ENCODE measurements at places on chromosomes 1 and 21. TPM values are rescaled to one million over a fixed set of nuclear protein-coding genes. Genes with fewer than 3 reads are reported as not detected.

Gene MOB3C
- 25.8 TPM for total RNA-seq

GRCh38 chr1:121517586-121518230, 332.9 kb downstream of the SRGAP2C start:
- DNase-seq, result no peak

GRCh38 chr1:237608433-237608832, 282.3 kb downstream of the ZP4 start:
- DNase-seq, result no peak

Gene C1orf21
- total RNA-seq, result 81.0 TPM

Gene INAVA
- 0.45 TPM for total RNA-seq

Gene CRB1
- 0.94 TPM for total RNA-seq

DNA sequence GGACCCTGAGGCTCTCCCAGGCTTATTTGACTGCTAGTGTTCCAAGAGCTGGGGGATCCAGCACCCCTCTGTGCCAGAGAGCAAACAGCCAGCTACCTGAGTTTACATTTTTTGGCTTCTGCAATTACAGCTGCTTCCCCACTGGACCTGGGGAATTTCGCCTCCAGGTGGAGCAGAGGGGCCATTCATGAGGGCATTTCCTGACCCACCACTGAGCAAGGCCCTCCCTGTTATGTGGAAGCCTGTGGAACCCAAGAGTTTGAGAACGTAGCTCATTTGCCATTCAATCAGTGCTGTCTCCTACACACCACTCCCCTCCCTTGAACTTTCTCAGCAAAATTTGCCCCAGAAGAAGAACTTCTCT, 42.7 kb upstream of the TMEM51 start:
- DNase-seq, result no peak

DNA sequence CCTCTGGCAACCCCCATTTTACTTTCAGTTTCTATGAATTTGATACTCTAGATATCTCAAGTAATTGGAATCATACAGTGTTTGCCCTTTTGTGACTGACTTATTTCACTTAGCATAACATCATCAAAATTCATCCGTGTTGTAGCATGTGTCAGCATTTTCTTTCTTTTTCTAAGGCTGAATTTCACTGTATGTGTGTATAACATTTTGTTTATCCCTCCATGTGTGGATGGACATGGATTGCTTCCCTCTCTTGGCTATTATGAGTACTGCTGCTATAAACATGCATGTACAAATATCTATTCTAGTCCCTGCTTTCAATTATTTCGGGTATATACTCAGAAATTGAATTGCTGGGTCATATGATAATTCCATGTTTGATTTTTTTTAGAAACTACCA, 97.3 kb downstream of the MAP3K21 start:
- DNase-seq, result no peak

Gene CR1L
- total RNA-seq, result 0.45 TPM

- no peak for DNase-seq
These were observed 9.8 kb downstream of the NHLH1 start for GRCh38 chr1:160376525-160377131.

DNA sequence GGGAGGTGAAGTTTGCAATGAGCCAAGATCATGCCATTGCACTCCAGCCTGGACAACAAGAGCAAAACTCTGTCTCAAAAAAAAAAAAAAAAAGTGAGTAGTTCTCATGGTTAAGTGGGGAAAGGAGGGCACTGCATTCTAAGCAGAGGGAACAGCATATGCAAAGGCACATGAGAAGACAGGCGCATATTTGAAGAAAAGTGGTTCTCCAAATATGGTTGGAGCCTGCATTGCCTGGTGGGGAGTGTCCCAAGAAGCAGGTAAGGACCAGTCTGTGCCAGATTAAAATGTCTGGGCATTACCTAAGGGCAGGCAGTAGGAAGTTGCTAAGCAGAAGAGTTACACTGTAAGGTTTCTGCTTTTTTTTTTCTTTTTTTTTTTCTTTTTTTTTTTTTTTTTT, 2.5 kb upstream of the KPNA6 start:
- DNase-seq, result no peak

Gene TNNI3K
- 9.6 TPM for total RNA-seq

- DNase-seq, result no peak
These were observed 74.2 kb downstream of the SIK1 start for GRCh38 chr21:43352568-43353281.

- DNase-seq, result no peak
These were observed 226.2 kb downstream of the AJAP1 start for GRCh38 chr1:4880626-4881025.

GRCh38 chr1:47536646-47537118, 98.8 kb downstream of the FOXD2 start:
- DNase-seq, result no peak

DNA sequence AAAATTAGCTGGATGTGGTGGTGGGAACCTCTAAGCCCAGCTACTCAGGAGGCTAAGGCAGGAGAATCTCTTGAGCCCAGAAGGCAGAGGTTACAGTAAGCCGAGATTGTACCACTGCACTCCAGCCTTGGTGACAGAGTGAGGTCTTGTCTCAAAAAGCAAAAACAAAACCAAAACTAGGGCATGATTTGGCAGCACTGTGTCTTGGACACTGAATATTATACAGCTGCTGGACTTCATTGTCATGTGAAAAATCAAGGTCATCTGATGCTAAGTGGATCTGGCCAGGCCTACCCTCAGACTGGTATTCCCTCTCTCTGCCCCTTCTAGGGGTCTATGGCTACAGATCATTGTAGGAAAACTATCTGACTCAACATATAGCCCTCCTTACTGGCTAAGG, 55.2 kb upstream of the MRPS6 start:
- no peak for DNase-seq

DNA sequence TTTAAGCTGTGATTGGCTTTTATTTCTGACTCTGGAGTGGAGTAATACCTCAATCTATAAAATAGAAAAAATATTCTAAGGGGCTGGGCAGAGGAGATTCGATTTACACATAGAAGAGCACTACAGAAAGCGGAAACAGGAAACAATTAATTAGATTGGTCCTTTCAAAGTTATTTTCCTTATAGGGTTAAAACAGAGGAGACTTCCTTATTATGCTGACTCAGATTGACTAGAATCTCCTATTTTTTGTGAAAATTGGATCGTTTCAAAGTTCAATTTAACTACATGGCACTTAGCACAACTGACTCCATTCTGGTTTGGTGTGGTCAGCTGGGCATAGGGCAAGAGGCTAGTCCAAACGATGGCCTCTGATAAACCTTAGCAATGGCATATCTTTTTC, 48.3 kb upstream of the NCAM2 start:
- no peak for DNase-seq

- no peak for DNase-seq
These were observed 1030.9 kb downstream of the AMY1C start for GRCh38 chr1:104780470-104781078.

Gene KLF17
- total RNA-seq, result not detected

DNA sequence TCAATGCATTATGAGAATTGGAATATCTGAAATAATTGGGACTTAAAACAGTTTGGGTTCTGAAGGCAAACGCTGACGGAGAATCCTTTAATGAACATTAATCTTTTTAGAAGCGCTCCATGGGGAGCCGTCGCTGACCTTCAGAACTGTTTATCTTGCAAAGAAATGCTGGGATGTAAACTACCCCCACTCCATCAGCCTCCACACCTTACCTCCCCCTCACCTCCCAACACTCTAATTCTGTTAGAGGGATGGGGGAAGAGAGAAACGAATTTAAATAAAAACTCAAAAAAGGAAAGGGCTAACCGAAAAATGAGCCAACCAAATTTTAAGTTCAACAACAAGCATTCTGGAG, 44.1 kb upstream of the DNAJC6 start:
- no peak for DNase-seq

GRCh38 chr1:63703701-63704107, 70.1 kb upstream of the ROR1 start:
- no peak for DNase-seq

GRCh38 chr1:119006406-119007279, 18.5 kb upstream of the TBX15 start:
- DNase-seq, result no peak

Gene CELSR2
- 24.0 TPM for total RNA-seq

DNA sequence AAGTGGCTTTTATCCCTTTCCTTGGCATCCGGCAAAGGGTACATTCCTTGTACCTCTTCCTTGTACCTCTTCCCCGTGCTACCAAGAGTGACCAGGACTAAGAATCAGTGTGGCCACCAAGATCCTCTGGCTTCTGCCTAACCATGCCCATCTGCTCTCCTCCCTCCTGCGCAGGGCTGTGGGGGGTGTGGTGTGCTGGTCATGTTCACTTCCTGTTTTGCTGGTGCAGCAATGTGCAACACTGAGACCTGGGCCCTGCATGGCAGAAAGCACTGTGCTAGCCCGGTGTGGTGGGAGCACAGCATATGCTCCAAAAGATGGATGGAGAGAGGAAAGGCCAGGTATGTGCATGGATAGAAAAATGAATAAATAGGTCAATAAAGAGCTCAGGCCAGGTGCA, 33.3 kb upstream of the TENT5C start:
- DNase-seq, result no peak

Gene TRIM67
- 0.04 TPM for total RNA-seq

DNA sequence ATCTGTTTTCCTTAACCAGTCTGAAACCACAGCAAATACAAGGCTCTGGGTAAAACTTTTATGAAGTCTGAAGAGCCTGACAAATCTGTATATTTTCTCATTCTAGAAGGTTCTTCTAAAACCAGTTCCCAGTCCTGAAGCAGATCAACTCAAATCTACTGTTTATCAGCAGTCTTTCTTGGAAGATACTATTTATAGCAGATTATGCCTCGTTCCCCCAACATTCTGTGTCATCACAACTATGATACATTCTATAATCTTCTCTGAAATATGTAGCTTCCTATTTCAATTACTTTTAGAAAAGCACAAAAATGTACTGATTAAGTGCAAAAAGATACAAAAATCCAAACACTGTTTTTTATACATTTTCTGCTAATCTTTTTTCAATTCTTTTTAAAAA, 67.5 kb downstream of the NIBAN1 start:
- DNase-seq, result no peak

- no peak for DNase-seq
These were observed 18.9 kb downstream of the SHISAL2A start for GRCh38 chr1:52651904-52652303.

DNA sequence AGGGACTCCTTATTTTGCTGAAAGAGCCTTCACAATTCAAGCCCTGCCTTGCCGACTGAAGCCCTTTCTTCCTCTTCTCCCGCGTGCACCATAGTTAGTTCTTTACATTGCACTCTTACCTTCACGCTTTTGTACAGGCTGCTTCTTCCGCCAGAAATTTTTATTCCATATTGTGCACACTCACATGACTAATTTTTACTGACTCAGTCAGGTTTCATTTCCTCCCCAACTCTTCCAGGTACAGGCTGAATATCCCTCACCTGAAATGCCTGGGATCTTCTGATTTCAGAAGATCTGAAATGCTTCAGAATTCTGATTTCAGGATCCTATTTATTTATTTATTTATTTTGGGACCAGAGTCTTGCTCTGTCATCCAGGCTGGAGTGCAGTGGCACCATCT, 172.8 kb downstream of the ZNF281 start:
- no peak for DNase-seq

Gene GJA9
- total RNA-seq, result not detected

DNA sequence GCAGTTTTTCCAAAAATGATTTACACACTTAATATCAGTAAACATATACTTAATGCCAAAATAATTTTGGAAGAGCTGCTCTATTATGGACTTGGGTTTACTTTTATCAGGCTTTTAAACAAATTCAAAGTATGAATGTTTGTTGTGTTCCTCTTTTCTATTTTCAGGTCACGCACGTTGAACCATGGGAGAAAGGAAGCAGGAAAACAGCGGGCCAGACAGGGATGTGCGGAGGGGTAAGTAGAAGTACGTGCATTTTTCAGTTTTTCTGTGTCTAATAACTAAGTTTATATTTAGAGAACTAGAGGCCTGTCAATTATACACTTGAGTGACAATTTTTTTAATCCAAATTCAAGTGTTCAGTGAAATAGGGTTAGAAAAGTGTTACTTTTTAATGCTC, 3.4 kb downstream of the PRPF38B start:
- DNase-seq, result no peak

Gene WNT3A
- total RNA-seq, result not detected

DNA sequence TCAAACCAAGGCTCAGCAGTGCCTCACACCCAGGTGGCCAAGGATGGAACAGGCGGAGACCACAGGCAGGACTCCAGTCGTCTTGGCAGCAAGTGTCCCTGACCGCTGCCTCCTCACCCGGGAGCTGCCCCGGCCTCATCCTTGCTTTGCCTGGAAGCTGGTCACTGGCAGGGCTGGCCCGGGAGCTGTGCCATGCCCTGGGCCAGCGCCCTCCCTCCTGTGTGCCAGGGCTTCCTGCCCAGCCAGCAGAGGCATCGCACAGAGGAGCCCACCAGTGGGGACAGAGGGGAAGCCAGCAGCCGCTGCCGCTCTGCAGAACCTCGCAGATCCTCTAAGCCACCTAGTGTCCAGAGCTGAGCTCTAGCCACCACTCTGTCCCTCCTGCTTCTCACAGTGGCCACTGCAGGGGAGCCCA, 7.8 kb downstream of the CASZ1 start:
- no peak for DNase-seq

Gene GABRD
- total RNA-seq, result not detected

DNA sequence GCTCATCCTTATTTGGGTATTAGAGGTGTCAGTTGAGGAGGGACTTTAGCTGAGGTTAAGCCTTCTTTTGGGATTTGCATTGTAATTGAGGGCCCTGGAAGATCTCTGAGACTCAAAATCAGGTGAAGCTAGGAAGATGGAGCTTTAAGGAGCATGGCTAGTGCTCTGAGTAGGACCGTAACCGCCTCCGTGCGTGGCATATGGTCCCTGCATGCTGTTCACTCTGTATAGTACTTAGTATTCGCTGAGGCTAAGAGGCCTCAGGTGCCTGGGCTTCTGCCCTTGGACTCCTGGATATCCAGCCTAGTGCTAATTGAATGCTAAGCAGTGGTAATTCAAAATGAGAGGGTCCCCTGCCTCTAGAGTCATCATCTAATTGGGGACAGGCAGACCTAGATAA, 22.5 kb downstream of the NSUN4 start:
- DNase-seq, result no peak

Gene LORICRIN
- not detected for total RNA-seq

Gene RAB42
- 5.8 TPM for total RNA-seq

DNA sequence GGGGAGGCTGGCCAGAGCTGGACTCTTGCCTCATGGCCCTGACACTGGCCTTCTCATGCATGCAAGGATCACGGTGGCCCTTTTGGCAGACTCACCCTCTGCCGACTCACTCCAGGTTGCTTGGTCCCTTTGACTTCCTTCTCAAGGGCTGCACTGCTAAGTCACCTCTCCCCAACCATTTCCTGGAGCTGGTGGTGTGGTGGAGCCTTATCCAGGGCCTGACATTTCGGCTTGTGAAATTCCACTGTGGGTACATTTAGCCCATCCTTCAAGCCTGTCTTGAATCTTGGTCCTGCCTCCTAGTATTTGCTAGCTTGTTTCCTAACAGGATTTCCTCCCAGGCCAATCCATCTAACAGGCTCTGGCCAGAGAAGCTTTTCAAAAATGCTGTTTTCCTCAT, 52.6 kb upstream of the JUN start:
- no peak for DNase-seq

GRCh38 chr1:226604560-226605317, 56.2 kb downstream of the STUM start:
- DNase-seq, result peak; percentile 53

Gene ALPL
- total RNA-seq, result 14.6 TPM

All from sciatic nerve (tissue), 2 donors.